ELR (cell line): ENCODE measurements at places on chromosomes 7 and 10.

DNA sequence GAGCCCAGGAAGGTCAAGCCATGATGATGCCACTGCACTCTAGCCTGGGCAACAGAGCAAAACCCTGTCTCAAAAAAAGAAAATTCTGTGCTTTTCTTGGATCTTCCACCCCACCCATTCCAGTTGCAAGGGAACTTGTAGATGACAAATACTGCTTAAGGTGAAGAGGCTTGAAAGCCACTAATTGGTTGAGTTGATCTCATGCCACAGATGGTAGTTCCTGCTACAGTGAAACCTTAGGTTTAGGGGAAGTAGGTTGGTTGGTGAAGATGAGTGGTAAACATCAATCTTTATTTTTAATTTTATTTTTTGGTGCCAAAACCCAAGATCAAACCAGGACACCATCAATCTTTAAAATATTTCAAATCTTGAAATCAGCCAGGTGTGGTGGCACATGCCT, 2.9 kb upstream of the GDI2 start:
- DNase-seq: no peak

- DNase-seq: no peak
Measured at GRCh38 chr10:103692436-103692951, 162.9 kb downstream of the SH3PXD2A start.

DNA sequence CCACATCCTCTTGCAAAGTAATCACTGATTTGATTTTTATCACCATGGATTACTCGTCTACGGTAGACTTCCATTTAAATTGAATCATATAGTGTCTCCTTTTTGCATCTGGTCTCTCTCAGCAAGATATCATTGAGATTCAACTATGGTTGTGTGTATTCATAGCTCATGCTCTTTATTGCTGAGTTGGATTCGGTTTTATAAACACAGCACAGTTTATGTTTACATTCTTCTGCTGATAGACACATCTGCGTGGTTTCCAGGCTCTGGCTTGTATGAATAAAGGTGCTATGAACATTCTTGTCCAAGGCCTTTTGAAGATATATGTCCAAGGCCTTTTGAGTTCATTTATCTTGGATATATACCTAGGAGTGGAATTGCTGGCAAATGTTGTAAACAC, 356.5 kb upstream of the CELF2 start:
- no peak for DNase-seq

GRCh38 chr7:138228119-138228518, 151.9 kb downstream of the AKR1D1 start:
- DNase-seq: no peak

DNA sequence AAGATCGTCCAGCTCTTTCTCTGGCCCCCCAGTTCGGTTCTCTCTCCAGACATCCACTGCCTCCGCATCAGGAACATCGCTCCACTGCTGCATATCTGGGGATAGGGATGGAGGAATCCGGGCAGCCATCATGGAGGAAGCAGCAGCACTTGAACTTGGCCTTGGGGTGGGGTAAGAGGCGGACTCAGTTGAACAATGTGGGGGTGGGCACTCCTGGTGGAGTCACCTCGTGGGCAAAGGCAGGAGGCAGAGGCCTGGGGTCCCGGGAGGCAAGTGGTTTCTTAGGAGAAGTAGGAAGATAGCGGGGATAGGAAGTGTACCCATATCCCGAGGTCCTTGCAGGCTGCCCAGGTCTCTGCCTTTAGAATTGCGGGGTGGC, 98.3 kb downstream of the CHST15 start:
- no peak for DNase-seq

DNA sequence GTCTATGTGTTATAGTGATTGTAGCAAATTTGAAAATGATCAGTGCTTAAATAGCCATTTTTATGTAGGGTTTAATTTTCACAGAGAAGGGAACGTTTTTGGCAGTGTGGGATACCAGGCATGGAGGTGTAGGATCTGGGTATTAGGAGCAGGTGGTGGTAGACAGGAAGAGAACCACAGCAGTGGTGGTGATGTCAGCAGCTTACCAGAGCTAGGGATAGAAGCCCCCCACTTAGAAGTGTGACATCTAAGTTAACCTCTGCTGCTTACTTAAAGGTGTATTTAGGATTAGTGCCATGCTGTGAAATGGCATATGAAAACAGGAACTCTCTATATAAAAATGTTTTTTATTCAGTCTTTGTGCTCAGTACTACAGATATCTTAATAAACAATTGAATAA, 73.8 kb downstream of the CREM start:
- DNase-seq: no peak

- no peak for DNase-seq
Measured at GRCh38 chr7:153401795-153402720, 642.5 kb downstream of the ACTR3B start.

GRCh38 chr10:49592726-49593563, 17.2 kb upstream of the SLC18A3 start:
- peak; percentile 79 for DNase-seq

DNA sequence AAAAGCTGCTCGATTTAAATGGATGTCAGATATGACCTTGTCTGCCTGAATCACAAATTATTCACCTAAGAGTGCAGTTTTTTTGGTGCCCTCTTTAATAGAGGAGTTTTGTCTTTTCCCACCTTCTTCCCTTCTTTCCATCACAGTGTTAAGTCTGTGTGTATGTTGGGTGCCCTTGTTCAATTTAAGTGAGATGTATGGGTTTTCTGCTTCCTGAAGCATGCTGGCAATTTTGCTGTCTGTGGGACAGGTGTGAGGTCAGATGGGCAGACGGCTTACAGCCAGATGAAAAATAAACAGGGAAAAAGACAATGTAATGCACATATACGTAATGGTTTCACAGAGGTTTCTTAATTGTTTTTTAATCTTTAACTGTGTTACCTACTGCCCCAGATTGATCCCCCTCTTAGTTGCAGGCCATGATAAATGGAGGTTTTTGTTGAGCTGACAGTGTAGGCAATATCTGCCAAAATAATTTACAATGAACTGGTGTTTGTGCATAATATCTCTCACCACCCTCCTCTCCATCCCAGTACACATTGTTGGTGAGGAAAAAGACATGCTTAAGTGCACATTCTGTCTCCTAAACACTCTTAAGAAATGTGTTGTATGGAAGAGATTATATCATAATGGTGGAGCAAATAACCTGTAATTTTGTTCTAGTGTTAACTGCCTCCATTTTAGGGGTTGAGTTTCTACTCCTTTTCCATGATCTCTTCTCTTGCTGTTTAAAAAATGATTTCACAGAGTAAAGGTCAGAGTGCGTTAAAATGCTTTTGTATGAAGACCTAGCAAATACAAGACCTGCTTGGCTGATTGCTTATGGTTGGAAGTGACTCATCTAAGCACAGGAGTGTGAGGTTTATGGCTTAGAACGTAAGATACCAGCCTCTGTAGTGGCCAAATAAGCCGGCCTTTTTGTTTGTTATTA, 123.9 kb downstream of the LRRC4 start:
- DNase-seq: peak; percentile 80

- DNase-seq: peak; percentile 97
Measured at GRCh38 chr10:58919927-58920654, 256.4 kb upstream of the PHYHIPL start.

GRCh38 chr10:26211781-26212444, 4.7 kb upstream of the GAD2 start:
- no peak for DNase-seq

GRCh38 chr7:16785846-16786245, 19.0 kb downstream of the AGR2 start:
- DNase-seq: no peak

DNA sequence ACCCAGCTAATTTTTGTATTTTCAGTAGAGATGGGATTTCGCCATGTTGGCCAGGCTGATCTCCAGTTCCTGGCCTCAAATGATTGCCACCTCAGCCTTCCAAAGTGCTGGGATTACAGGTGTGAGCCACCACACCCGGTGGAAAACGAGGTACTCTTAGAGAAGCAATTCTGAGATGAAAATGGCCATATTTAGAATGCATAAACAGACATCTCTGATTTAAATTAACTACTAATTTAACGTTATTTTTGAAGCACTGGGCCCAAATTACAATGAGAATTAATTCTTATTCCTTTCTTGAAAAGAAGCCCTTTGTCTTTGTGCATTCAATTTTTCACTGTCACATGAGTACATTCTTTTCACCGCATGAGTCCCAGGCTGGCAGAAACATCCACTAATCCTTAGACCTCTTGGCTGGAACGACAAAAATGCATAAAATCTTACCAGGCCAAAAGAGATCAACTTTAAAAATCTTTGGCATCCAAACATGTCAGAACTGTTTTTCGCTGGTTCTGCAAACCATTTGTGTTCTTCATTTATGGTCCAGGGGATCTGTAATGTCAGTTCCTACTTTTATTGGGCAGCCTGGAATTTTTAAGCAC, 60.1 kb upstream of the CAPZA2 start:
- DNase-seq: no peak

GRCh38 chr10:89076120-89076519, 85.5 kb downstream of the FAS start:
- no peak for DNase-seq

- no peak for DNase-seq
Measured at GRCh38 chr10:130929422-130930325, 381.8 kb downstream of the TCERG1L start.

- DNase-seq: no peak
Measured at GRCh38 chr10:3833046-3833445, 48.0 kb upstream of the KLF6 start.

DNA sequence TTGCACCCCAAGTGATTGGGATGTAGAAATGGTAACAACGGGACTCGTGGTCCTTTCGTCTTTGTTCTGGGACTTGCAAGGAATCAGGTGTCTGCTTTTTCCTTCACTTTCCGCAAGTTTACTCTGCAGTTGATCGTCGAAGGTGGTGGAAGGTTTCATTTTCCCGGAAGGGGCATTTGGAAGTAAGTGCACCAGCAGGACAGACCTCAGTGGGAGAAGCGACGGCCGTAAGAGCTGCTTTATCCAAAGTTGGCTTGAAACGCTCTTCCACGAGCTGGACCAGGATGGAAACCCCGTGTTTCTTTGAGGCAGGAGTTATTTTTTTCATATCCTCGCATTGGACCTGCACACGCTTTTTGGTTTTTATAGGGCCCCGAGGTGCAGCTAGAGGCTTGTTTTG, 1.2 kb downstream of the BRI3 start:
- DNase-seq: peak; percentile 40

GRCh38 chr10:23342213-23342884, 2.2 kb downstream of the C10orf67 start:
- no peak for DNase-seq

- DNase-seq: no peak
Measured at GRCh38 chr7:141880960-141881359, 35.2 kb upstream of the OR9A4 start.

GRCh38 chr7:151082141-151083070, 887 bp downstream of the TMUB1 start:
- DNase-seq: no peak

DNA sequence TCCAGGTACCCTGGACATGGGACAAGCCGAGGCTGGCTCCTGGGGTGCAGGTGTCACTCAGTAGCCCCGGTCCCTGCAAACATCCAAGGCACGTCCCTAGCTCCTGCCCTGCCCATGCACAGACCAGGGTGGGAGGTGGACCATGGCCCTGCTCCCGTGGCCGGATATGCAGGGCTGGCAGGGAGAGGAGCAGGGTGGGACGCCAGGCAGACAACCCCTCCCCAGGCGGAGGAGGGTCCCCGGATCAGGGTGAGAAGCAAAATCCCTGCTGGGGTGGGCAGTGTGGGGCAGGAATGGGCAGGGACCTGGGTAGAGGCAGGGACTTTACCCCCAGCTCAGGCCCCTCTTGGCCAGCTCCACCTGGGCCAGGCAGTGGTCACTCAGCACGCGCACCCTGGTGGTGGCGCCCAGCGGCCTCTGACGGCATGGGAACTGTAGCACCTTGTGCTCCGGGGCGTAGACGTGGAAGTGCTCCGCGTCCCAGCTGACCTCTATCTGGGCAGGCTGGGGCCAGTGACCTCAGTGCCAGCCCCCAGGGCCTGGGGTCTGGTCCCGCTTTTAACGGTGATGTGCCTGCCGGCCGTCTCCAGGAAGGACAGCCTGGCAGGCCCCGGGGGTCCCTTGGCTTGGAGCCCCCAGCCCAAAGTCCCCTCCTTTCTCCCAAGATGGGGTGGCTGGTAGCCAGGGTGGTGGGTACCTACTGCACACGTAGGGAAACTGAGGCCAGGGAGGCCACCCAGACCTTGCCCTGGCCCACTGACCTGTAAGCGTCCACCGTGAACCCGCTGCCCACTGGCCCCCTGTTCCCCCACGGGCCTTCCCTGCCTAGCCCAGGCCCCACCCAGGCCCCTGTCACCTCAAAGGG, 1.2 kb downstream of the GRIFIN start:
- no peak for DNase-seq

GRCh38 chr7:99089914-99090629, 53.8 kb downstream of the SMURF1 start:
- no peak for DNase-seq

DNA sequence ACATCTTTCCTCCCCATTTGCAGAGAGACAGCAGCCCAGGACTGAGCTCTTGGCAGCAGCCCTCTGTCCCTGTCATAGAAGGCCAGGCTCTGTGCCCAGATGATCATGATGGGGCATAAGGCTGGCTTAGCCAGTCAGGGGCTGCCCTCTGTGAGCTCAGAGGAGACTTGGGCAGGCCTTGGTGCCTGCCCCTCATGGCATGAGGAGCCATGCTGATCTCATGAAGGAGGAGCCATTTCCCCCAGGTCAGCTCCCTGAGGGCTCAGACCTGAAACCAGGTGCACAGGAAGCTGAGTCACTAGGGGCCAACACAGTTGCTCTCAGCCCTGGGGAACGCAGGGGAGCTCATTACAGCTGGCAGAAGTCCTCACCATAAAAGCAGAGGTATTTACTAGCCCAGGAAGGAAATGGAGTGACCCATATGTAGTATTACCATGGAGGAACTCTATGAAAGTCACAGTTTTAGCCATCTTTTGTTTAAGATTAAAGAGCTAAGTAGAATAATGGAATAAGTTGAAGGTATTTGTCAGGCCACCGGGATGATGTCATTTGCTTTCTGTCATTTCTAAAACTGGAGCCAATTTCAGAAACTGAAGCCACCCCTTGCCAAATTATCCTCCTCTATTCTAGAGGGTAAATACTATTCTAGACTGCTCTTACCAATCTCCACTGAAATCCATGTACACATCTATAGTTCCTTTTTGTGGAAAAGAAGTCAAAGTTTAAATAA, 362.4 kb upstream of the ZNF32 start:
- no peak for DNase-seq

GRCh38 chr10:116139886-116140285, 133.1 kb downstream of the GFRA1 start:
- no peak for DNase-seq

DNA sequence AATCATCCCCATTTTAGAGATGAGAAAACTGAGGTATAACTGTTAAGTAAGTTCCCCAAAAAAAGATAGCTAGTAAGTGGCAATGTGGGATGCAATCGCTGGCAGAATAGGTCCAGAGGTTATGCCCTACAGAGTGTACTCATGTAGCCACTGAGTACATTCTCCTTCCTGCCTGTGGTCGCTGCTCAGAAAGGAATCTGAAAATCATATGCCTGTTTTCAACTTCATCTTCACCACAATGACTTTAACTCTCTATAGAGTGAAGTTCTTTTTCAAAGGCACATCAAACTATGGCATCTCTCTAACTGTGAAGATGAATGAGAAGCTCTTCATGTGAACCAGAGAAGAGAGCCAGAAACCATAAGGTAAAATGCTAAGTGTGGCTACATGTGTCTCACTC, 162.2 kb upstream of the SLC25A13 start:
- no peak for DNase-seq
